Stimulated activated CD8-positive, alpha-beta memory T cell treated with anti-CD3 and anti-CD28 coated beads, Interleukin-12 subunit alpha, Interleukin-12 subunit beta, amount 100 ng/mL, for 4 hours (primary cell): ENCODE measurements at places on chromosomes 6 and 20.

DNA sequence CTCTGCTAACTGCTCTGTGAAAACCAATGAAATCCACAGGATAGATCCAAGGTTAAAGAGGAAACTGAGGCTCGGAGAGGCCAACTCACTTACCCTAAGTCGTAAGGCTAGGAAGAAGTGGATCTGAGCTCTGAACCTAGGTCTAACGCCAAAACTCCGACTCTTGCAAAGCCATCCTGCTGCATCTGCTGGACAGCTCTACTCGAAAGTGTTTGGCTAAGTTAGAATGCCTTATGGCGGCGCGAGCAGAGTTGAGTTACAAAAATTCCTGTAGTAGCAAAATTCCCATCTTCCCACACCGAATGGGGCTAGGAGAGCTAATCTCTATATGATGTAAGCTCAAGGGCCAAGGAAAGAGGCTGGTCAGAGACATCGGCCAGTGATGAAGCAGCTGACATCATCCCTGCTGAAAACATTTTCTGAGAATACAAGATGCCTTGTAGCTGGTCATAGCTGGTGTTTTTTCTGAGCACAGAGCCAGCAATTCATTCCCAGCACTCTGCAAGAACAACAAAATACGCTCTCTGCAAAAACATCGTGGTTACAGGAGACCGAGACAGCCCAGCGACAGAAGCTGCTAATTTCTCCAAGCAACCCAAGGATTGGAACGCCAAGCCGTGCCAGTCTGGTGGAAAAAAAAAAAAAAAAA is 1.8 kb downstream of the SPATA2 start:
- no peak for DNase-seq

- DNase-seq: no peak
Observed at GRCh38 chr20:63745961-63746731, 6.6 kb downstream of the SLC2A4RG start.

DNA sequence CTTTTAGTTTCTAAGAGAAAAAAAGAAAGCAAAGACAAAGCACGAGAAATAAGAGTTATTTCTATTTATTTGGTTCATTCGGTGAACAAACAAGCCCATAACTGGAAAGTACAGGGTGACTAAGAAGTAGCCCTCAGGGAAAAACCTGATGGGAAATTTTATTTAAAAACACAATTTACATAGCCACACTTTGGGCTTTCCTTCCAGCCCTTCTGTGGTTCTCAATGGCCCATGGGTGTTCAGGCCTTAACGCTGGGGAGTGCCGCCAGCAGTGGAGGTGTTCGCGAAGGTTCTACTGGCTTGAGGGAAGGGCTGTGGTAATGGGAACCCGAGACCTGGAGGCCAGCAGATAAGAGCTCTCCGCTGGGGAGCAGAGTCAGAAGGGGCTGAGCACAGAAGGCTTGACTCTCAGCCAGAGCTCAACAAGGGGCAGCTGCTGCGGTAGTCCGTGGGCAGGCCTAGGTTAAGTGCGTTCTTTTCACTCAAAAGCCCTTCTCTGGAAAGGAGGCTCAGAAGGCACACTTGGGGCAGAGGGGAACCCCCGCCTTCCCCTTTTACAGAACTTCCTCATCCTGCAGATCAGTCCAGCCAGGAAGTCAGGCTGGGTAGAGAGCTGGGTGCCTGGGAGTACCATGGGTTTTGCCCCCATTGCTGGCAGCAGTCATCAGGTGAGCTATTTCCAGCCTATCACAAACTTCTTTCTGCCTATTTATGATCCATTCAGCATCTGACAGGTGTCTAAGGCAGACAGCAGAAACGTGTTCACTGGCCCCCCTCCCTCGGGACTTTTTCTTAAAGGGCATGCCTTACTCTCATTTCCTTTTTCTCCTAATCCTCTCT is 8.8 kb upstream of the CD83 start:
- no peak for DNase-seq

GRCh38 chr20:33653900-33654596 is 8.1 kb upstream of the C20orf144 start:
- DNase-seq: no peak

DNA sequence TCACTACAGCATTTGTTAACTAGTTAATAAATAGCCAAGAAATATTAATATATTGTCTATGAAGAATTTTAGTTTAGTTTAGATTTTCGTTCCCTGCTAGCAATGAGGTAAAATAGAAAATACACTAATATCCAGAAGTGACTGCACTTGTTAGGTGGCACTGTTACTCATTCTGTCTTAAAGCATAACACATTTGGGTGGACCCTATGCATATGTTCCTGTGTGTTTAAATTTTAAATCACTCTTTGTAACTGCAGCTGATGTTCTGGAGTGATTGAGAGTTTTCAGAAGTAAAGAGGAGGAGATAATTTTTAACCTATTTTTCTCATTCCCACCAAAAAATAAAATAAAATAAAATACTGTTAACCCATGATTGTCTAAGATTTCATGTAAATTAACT is 73.9 kb upstream of the SOX4 start:
- no peak for DNase-seq

- DNase-seq: no peak
Observed at GRCh38 chr6:57421503-57421902, 104.1 kb downstream of the PRIM2 start.

DNA sequence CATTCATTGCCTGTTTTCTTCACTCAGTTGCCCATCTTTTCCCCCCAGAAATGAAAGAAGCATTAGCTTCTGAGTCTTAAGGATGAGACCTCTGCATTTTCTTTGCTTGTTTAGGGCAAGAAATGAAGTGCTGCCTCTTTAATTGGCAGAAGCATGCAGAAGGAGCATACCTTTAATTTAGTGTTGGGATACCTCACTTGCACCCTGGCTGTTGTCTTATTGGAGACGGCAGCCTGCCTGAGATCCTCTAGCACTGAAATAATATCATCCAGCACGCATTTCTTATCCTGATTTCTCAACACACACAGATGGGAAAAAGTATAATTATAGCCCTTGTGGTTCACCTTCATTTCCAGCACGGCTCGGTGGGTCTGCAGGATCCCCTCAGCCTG is 43.1 kb downstream of the PTCHD4 start:
- DNase-seq: no peak

DNA sequence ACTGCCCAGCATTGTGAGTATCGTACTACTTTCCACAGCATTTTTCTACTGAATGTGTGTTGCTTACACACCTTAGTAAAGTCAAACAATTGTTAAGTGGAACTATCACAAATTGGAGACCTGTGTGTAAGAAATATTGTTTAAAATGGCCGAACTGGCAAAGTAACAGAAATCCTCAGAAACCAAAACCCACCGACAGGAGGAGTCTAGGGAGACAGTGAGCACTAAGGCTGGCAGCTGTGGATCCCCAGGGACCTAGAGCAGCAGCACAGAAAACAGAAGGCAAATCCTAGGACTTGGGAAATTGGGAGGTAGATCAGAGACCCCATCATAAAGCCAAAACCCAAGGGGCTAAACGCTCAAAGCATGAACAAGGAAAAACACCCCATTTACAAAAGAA is 69.9 kb downstream of the SESN1 start:
- DNase-seq: no peak

DNA sequence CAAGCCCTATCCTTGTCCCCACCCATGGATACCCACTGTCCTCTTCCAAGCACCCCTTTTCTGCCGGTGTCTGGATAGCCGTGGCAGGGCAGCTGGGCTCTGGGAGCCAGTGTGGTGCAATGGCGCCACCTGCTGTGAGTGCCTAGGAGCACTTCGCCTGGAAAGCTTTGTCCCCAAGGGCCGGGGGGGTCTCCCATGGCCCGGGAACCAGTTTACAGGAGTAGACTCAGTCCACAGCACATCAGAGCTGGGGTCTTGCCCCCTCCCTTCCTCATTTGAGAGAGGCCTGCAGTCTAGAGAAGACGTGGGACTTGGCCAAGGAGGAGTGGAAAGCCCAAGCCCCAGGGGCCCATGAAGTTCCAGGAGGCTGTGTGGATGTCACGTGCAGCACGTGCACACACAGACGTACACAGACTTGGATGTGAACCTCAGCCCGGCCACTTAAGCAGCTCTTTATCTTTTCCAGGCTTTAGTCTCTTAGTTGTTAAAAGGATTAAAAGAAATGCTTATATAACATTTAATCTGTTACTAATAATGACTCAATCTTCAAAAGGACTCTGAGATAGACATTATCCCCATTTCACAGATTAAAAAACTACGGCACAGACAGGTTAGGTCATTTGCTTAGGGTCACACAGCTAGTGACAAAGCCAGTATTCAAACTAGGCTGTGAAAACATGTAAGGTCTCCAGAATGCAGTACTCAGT is 40.9 kb upstream of the CDH22 start:
- DNase-seq: no peak

DNA sequence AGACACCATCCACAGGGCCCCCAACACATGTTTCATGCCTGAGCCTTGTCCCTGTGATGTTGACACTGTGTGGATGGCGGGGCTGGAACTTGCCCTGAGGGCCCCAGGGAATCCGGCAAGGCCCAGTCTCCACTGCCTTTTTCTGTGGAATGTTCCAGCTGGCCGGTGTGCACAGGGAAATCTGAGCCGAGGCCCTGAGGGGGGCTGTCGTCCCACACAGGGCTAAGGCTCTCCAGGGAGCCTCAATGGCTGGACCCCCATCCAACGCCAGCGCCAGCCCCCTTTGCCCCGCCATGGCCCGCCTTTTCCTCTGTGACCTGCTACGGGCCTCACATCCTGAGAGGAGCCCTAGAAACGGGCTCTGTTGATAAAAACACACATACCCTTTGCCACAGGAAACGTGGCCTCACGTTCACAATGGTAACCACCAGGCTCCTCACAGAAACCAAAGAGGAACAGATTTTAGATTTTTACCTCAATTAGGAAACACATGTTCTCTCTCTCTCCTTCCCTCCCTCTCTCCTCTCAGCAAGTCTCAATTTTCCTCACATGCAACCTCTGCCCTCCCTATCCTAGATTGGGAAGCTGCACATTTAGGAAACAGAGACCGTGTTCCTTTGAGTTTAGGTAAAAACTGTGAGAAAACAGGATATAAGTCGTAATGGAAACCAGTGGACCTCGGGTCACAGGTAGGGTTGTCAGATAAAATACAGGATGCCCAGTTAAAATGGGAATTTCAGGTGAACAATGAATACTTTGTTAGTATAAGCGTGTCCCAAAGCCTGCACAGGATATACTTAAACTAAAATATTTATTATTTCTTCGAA is 13.7 kb upstream of the ZNF831 start:
- peak; percentile 35 for DNase-seq

DNA sequence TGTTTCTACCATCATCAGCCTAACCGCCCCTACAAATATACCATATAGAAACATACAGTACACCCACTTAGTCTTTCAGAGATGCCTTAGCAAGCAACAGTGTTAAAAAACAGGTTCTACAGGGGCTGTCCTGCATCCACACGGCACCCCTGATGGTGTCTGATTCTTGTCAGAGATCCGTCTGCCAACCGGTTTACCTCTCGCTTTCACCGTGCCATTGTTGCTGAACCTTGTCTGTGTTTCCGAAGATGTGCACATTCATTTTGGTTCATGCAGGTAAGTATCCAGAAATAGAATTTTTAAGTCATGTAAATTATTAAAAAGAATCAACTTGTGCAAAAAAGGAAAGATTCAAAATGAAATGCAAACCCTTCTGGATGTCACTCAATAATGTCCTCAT is 52.9 kb downstream of the EPHA7 start:
- DNase-seq: no peak

GRCh38 chr6:125974214-125974866 is 12.0 kb upstream of the TRMT11 start:
- no peak for DNase-seq
